ENCODE measurements at places on chromosomes 2 and 18.
A peak's percentile ranks its signal among the peaks of the same experiment; 100 is the strongest.

DNA sequence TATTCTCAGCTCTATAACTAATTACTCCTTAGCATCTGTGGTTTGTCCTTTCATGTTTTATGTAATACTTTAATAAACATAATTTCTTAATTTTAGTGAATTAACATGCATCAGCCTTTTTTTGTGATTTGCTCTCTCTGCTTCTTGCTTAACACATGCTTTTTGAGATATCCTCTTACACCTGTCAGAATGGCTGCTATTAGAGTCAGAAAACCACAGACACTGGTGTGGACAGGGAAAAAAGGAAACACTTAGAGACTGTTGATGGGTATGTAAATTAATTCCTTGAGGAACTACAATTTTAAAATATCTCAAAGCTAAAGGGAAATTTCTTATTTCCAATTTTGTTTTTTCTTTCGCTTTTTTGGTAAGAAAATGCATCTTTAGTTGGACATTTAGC lies 549.0 kb downstream of the ZNF804A start:
- DNase-seq: no peak

DNA sequence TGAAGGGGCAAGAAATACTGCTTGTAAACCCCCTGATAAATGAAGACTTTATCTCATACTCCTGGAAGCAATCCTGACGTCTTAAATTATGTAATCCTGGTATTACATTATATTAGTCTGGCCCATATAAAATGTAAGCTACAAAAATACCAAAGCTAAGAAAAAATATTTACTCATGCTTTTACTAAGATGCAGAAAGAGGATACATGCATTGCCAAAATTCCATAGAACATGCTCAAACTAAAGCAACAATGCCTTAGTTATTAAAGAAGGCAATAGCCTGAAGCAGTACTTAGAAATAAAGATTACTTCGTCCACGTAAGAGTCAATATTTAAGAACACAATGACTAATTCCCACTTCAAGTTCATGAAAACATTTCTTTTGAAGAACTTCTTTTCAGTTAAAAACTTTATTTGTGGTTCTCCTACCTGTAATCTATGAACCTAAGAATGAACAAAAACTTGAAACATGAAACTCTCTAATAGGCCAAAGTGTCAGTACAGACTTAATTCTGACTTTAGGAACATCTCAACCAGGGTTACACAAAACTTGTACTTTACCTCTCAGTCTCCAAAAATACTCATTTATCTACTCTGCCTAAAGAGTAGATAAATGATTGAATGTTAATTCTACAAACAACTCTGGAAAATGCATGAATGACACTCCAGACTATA lies 117.3 kb downstream of the THADA start:
- no peak for DNase-seq

DNA sequence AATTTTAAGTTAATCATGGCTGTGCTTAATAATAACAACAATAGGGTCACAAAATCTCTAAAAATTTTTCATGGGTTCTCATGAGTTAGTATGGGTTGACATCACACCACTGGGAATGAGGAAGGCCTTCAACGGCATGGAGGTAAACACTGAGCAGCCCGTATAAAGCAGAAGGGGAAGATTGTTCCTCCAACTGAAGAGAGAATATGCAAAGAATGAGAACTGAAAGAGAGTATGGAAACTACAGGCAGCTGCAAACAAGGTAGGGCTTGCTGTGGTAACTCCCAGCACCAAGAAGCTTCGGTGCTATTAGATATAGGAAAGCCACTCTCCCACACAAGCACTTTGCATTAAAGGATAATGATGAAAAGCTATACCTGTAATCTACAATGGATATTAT lies 1242.3 kb upstream of the CELF4 start:
- no peak for DNase-seq

DNA sequence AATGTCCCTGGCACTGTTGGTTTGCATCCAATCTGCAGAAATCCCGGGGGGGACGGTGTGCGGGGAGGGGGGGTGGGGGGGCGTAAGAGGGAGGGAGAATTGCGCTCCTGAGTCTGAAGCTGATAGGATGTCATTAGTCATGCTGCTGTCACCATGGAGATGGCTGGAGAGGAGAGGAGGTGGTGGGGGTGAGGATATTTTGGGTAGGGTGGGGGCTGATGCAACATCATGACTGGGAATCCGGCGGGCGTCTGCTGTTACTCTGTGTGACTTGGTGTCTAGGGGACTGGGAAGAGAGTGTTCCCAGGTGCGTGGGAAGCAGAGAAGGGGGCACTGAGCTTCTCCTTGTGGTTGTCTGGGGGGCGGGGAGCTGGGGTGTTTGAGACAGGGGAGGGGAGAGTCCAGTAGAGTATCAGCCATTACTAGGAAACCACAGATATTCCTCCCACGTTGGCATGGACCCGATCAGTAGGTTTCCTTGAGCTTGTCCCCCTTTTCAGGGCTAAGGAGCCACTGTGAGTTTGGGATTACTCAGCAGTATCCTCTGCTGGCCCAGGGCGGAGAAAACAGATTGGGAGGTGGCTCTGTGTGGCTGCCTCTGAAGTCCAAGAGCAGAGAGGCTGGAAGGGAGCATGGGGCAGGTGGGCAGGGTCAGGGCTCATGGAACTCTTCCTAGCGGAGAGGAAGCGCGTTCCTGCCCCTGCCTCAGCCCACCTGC lies 18.9 kb downstream of the TET3 start:
- DNase-seq: peak; percentile 48

- no peak for DNase-seq
These were observed 85.8 kb upstream of the ID2 start for GRCh38 chr2:8595811-8596600.

- no peak for DNase-seq
These were observed 279.8 kb downstream of the CELF4 start for GRCh38 chr18:37285825-37286224.

- DNase-seq: peak; percentile 87
These were observed at the start of gene AOX1 for GRCh38 chr2:200585730-200586643. AOX1 (plus strand) TSS chr2:200586014; CDS start chr2:200586109, 95 bp downstream.

DNA sequence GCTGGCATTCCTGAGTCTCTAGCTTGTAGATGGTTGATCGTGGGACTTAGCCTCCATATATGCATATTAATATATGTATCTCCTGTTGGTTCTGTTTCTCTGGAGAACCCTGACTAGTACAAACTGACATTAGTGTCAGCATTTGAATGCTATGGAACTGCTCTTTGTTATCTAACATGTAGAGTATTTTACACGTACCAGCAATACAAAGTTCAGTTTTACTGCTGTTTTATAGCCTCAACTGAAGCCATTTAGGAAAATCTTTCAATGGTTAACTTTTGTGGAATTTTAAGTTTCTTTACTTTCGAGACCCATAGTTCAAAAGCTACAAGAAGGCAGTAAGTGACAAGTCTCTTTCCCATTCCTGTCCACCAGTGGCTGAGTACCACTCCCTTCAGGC lies 418.4 kb downstream of the NUP35 start:
- DNase-seq: no peak

DNA sequence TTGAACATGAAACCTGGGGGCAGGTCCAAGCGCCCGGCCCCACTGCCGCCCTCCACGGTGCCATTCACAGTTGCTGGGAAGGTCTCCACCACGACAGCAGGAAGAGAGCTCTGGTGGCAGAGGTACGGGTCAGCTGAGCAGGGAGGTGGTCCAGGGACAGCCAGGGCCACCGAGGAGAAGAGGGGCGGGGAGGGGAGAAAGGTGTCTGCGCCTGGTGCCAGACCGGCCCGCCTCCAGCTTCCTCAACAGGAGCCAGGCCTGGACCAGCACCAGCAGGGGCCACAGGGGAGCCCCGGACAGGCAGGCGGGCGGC lies 56.2 kb downstream of the BIN1 start:
- peak; percentile 39 for DNase-seq

- DNase-seq: no peak
These were observed 259.2 kb downstream of the CELF4 start for GRCh38 chr18:37306432-37306831.

GRCh38 chr18:41681138-41681880 lies 273.7 kb upstream of the PIK3C3 start:
- no peak for DNase-seq

DNA sequence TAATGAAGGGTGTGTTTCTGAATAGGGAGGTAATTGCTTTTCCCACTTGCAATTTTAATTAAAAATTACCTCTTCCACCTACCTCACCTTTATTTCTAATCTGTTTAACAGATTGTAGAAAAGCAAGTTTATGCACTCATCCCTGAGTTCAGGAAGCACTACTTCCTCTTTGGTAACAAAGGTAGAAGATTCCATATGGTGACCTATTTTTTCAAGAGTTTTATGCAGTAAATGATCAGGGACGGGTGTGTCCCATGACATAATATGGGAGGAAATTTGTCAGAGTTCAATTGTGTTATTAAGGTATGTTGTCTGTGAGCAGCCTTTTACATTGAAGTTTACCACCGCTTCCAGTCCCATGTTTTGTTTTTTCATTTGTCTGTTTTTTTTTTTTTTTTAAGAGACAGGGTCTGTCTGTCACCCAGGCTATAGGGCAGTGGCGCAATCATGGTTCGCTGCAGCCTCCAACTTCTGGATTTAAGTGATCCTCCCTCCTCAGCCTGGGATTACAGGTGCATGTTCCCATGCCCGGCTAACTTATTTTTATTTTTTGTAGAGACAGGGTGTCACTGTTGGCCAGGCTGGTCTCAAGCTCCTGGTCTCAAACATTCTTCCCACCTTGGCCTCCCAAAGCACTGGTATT lies 68.2 kb downstream of the ASAP2 start:
- no peak for DNase-seq

GRCh38 chr2:176111309-176111663 lies 4.2 kb downstream of the HOXD11 start:
- peak; percentile 51 for DNase-seq

GRCh38 chr2:40283111-40283909 lies 168.6 kb downstream of the SLC8A1 start:
- no peak for DNase-seq

DNA sequence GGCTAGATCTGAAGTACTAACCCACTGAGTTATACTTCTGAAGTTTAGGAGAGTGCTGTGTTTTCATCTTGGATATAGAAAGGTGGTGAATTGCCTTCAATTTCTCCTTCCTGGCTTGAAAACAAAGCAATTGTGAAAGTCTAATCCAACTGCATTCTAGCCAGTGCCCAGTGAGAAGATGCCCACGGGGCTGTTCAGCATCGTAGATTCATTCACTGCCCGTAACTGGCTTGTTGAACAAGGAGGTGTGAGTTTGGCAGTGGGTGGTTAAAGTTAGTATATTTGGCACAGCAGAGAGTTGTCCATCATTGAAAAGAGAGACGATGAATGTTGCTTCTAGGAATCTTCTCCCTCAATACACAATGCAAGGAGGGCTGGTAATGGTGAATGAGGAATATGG lies 82.3 kb upstream of the RND3 start:
- DNase-seq: no peak

- no peak for DNase-seq
These were observed 51.3 kb downstream of the INPP5D start for GRCh38 chr2:233111427-233111826.

- DNase-seq: no peak
These were observed 3.5 kb upstream of the APOB start for GRCh38 chr2:21047141-21048009.

GRCh38 chr2:102318437-102318836 lies 7.1 kb downstream of the IL1RL1 start:
- DNase-seq: no peak

DNA sequence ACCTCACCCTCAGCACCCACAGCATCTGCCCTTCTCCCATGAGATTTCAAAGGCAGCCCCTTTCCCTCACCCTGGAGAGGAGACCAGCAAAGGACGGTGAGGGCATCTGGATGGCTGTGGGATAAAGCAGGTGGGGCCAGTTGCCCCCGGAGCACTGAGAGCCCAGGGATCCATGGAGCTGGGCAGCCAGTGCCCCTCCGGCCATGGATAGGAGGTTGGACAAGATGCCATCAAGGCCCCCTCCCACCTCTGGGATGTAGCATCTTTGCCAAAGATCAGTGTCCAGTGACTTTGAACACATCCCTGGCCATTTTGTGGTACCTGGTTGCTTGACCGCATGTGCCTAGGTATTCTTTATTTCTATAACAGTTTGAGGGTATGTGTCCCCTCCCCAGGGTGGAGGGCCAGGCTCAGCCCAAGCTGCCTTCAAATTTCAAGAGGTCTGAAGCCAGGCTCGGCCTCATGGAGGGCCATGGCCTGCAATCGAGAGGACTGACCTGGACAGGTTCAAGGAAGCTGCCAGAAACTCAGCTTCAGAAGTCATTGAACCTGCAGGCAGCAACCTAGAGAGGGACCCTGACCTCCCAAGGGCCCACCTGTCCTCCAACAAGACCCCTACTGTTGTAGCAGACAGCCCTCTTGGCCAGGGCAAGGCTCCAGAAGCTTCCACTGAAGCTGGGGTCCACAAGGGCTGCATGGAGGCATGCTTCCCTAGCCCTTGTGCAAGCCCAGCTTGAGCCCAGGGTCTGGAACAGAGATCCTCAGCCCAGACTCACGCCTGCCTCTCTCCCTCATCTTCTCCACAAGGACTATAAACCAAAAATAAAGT lies 55.5 kb upstream of the BIN1 start:
- no peak for DNase-seq

DNA sequence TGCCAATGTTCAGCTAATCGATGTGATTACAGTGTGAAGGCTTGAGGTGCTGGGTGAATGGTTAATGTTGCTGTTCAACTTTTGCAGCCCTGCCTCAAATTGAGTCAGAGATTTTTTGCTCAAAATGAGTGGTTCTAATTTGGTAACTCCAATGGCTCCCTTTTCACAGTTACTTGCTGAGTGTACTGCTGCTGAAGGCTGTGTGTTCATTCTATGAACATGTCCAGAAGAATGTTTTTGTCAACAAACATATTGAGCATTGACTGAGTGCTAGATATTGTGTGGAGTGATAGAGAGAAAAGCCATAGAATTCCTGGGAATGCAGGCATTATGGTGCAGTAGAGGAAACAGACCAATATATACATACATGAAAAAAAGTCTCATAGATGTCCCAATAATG lies 39.0 kb upstream of the TCF4 start:
- no peak for DNase-seq

DNA sequence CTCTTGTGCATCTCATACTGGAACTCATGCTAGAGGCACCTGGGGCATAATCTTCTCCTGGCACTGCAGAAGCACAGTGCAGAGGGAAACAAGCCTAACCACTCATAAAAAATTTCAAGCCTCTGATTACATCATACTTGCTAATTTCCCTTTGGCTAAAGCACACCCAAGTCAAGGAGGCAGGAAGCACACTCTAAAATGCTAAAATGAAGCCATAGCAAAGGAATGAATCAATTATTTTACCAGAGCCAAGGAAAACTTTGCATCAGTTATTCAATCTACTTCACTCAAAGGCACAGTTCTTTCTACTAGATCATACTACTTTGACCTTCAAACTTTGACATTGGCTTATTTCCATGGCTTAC lies 79.6 kb upstream of the SPOPL start:
- no peak for DNase-seq

GRCh38 chr18:74291472-74291770 lies 342 bp downstream of the CYB5A start:
- DNase-seq: no peak

DNA sequence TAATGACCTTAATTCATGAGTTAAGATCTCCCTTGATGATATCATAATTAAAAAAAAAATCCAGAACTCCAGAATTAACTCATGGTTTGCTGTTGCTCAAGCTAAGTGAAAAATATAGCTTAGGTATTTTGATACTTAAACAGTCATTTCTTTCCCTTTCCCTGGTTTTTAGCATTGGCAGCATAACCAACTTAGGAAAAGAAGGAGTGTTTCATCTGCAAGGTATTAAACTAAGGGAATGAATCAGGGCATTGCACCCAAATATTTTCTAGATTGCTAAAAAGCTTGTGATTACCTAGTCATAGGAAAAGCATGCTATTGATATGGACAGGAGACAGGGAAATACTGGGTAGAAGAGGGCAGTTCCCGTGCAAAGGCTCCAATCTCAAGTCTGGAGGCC lies 207.2 kb downstream of the LRP1B start:
- no peak for DNase-seq

GRCh38 chr2:72159211-72159993 lies 11.7 kb upstream of the CYP26B1 start:
- DNase-seq: no peak

Data from ovary (tissue), 10 donors.